ENCODE measurements at places on chromosomes 1 and 21.

- no peak for DNase-seq
These were observed 618.3 kb downstream of the SMYD3 start for GRCh38 chr1:245888809-245889208.

DNA sequence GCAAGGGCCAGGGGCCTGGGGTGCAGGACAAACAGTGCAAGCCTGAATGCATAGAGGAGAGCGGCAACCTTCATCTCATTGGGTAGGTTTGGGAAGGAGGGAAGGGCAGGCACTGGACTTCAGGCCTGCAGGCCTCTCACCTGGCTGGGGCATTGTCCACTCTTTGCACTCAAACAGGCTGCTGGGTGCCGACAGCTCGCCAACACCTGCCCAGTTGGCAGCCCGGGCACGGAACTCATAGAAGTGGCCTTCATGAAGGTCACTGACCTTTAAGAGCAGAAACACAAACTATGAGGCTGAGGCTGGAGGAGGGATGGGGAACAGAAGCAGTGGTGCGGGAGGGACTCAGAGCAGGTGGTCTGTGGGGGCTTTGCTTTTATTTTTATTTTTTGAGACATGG is 30.7 kb downstream of the MYOM3 start:
- no peak for DNase-seq

DNA sequence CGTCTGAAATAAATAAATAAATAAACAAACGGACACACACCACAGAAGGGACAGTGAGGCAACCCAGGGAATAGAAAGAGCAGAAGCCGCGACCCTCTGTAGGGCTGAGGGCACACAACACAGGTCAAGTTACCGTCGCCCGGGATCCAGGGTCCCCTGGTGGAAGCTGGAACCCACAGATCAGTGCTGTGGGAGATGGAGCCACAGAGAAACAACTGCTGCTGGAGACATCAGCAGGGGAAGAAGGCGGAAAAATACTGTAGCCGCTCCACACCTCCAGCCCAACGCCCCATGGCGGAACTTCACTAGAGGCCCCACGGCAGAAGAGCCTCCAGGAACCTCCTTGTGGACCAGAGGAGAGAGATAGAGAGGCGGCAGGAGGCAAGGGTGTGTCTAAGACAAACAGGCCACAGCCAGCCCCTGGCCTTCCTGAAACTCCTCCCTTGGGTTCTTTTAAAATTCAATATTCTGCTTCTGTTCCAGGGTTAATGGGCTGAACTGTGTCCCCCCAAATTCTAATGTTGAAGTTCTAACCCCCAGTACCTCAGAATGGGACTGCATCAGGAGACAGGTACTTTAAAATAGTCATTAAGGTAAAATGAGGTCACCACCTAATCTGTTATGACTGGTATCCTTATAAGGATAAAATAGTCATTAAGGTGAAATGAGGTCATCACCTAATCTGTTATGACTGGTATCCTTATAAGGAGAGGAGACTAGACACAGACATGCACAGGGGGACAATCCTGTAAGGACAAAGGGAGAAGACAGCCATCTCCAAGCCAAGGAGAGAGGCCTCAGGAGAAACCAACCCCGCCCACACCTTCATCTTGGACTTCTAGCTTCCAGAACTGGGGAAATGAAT is 7.7 kb upstream of the HLCS start:
- no peak for DNase-seq

DNA sequence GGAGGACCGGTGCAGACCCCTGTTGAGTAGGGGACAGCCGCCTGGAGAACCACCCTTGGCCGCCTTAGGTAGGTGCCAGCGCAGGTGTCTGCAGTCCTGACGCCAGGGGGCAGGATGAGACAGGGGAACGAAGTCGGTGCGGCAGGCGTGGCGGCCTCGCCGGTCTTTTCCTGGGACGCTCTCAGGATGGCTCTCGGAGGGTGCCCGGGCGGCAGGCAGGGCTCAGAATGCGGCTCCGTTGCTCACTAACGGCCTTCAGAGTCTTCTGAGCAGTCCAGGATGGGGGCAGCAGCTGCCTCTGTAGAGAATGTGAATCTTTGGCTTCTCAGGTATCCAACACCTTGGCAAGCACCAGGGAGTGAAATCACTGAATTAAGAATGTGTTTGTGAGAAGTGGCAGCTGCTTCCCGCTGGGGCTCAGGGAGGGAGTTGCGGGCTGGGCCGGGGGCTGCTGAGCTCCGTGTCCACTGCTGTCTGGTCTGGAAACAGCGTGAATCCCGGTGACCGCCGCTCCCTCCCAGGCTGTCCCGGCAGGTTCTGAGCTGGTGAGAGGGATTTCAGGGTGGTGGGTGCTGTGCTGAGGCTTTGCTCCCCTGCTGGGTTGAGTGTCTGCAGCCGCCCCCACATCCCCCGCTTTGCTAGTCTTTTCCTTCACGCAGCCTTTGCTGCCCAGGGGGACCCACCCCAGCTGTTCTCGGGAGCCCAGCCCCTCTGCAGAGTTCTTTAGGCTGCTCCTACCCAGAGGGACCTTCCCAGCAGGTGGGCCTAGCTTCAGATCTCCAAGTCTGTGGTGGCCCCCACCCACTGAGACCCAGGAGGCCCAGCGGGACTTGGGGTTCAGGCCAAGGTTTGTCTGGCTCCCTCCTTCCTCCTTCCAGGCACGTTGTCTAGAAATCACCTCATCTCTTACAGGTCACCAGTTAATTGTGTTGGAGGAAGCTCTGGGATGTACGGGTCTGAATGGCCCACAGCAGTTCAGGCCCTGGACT is 11.1 kb upstream of the C1orf174 start:
- peak; percentile 61 for DNase-seq

DNA sequence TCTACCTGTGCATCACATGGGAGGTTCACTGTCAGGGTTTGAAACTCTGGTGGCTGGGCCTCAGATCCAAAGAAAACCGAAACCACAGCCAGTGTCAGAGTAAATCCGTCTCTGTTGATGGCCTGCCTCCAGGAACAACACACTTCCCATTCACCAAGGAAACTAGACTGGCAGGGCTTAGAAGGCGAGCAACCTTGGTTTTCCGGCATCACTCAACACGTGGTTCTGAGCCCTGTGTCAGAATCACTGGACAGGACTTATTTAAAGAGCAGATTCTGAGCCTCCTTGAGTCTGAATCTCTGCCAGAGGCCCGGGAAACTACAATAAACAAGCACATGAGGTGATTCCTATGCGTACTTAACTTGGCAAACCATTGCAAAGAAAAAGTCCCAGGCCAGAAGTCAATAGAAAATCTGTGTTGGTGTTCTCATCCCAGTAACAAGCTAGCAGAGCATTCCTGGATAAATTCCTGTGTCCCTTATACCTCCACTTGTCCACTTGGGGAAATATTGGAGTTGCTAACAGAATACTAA is 70.0 kb downstream of the KCTD3 start:
- DNase-seq, result no peak

- DNase-seq, result no peak
These were observed 62.4 kb downstream of the ERI3 start for GRCh38 chr1:44292651-44293050.

DNA sequence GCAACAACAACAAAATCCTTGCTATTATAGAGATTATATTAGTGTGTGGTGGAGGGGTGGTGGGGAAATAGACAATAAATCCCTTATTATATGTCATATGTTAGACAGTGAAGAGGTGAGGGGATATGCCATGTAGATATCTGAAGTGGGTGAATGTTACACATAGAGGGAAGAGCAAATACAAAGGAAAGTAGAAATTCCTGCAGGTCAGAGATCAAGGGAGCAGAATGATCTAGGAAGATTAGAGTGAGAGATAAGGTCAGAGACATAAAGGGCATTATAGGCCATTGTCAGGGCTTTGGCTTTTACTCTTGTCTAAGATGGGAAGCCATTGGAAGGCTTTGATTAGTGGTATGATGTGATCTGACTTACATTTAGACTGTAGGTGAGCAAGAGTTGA is 38.5 kb downstream of the PRKAA2 start:
- DNase-seq, result no peak

- no peak for DNase-seq
These were observed 7.6 kb downstream of the MAN1C1 start for GRCh38 chr1:25624156-25624555.

DNA sequence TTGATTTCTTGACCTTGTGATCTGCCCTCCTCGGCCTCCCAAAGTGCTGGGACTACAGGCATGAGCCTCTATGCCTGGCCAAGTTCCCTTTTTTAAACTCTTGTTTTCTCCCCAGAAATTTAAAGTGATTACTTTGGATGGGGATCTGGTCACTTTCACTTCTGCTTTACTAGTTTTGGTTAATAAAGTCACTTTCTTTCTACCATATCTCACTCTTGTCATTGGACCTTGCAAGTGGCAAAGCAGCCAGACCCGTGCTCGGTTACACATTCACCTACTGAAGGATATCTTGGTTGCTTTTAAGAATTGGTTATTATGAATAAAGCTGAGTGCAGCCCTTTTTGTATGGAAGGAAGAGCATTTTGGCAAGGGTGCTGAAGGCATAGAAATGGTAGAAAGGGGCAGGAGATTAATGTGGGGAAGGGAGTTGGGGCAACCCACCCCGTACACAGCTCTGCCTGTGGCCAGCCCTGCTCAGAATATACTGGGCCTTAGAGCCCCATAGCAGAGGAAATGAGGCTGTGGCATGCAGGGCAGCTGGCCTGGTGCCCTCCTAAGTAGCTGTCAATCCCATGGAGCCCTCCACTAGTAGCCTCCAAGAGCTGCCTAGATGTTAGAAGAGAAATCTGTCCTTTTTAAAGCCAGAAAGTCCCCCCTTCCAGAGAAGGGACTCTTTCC is 40.7 kb downstream of the CD2 start:
- no peak for DNase-seq

- DNase-seq, result peak; percentile 26
These were observed at the start of gene MIA3 for GRCh38 chr1:222618001-222618879. Gene MIA3, plus strand, starts transcription at chr1:222618097. Its CDS starts 14 bp downstream, at chr1:222618111.

GRCh38 chr1:185853739-185854138 is 119.5 kb downstream of the HMCN1 start:
- DNase-seq, result no peak

DNA sequence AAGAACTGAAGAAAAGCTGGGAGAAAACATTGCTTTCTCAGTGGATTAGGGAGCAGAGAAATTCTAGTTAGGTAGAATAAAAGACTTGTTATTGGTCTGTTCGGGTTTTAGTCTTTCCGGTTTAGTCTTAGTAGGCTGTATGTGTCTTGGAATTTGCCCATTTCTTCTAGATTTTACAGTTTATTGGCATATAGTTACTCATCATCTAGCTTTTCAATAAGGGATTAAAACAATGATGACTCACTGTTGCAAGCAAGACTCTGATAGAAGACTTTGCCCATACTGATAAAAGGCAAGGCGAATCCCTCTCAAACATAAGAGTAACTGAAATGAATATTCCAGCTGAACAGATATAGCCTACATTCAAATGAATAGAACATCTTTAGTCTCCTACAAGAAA is 62.3 kb downstream of the GPR137B start:
- DNase-seq, result no peak

DNA sequence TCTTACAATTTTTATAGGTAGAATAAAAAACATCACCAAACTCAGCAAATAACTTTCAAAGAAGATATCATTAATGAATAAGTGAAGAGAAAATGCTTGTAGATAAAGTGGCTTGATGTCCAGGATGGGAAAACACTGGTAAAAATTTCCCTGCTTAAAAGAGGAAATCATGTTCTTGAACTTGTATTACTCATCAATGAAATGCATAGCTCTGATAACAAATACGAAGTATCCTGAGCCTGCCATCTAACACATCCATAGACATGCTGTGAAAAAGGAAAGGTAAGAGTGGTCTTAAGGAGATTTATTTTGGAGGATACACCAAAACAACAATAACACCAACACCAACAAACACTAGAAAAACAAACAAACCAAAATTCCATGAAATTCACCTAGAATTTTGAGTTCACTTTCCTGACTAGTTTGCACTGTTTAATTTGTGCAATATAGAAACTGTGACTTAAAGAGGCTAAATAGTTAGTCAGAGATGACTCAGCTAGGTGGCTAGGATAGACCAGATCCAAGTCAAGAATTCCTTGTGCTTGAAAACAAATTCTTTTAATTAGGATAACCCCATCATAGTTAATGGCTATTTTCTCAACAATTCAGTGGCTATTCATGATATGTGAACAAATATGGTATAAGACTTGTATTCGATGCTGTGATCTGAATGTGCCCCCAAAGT is 179.8 kb upstream of the KCNK2 start:
- no peak for DNase-seq

DNA sequence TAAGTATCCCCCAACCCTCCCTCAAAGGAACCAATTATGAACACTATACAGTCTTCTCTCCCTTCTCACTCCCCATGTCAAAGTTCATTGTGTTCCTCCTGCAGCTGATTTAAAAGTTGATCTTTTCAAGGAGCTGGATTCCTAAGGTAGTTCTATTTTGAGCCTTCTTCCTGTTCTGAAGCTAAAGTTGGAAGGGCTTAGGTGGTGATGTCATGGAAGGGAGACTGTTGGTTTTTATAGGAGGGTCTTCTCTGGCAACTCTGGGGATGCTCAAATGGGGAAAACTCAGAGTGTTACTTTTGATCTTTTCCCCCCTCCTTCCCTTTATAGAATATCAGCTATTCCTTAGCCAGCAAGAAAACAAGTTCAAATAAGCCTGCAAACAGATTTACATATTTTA is 83.0 kb upstream of the AK4 start:
- no peak for DNase-seq

DNA sequence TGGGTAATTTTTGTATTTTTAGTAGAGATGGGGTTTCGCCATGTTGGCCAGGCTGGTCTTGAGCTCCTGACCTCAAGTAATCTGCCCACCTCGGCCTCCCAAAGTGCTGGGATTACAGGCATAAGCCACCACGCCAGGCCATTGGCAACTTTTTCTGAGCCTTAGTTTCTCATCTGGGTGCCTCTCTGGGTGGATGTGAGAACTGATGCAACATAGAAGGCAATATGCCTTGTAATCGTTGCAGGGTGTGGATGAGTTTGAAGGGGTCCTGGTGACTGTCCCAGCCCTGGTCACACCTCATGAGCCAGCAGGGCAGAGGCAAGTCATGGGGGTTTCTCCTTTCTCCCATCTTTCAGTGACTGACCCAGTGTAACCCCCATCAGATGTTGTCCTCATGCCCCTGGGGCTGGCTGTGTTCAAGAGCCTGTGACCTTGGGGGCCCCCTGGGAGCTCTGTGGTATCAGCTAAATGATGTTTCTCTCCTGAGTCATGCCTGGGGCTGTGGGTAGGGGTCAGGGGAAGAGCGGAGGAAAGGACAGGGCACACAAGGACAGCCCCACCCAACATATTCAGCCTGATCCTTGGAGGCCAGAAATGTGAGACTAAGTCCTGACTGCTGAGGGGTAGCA is 3.6 kb downstream of the COL9A2 start:
- DNase-seq, result no peak

All from activated effector memory CD4-positive, alpha-beta T cell treated with Interleukin-2 at 50 U/mL for 16 hours (primary cell).